ENCODE measurements at places on chromosomes 3 and 15. TPM values are rescaled to one million over a fixed set of nuclear protein-coding genes. Genes with fewer than 3 reads are reported as not detected.

DNA sequence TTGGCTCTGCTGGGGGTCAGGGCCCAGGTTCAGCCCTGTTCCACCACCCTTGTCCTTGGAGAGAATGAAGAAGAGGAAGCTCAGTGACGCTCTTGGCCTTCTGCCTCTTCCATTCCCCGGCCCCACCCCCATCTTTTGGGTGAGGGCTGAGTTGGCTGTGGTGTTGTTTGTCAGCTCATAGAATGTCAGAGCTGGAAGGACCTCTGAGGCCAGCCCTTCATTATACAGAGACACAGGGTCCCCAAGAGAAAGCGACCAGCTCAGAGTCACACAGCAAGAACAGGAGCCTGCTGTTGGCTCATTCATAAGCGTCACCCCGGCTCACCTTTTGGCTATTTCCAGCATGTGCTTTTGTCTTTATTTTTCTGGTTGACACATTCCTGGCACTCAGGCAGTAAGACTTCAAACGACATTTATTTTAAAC, 68.2 kb downstream of the AAGAB start:
- DNase-seq: peak; percentile 87

GRCh38 chr15:31266712-31267111, 59.9 kb upstream of the KLF13 start:
- DNase-seq: peak; percentile 40

DNA sequence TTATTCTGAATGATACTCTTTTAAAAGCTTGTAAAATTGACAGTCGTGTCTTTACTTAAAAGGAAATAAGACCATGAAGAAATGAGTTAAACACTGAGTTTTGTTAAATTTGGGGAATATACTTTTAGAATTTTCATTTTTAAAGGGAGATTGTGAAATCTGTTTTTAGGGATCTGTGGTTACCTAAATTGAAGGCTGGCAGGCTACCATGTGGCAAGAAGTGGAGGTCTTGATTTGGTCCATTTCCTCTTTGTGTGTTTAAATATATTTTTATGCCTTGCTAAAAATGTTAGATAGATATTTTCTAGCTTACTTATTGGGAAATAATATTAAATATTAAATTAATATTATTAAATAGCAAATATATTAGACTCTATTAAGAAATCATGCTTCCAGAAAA, 36.6 kb upstream of the SLC22A13 start:
- no peak for DNase-seq

DNA sequence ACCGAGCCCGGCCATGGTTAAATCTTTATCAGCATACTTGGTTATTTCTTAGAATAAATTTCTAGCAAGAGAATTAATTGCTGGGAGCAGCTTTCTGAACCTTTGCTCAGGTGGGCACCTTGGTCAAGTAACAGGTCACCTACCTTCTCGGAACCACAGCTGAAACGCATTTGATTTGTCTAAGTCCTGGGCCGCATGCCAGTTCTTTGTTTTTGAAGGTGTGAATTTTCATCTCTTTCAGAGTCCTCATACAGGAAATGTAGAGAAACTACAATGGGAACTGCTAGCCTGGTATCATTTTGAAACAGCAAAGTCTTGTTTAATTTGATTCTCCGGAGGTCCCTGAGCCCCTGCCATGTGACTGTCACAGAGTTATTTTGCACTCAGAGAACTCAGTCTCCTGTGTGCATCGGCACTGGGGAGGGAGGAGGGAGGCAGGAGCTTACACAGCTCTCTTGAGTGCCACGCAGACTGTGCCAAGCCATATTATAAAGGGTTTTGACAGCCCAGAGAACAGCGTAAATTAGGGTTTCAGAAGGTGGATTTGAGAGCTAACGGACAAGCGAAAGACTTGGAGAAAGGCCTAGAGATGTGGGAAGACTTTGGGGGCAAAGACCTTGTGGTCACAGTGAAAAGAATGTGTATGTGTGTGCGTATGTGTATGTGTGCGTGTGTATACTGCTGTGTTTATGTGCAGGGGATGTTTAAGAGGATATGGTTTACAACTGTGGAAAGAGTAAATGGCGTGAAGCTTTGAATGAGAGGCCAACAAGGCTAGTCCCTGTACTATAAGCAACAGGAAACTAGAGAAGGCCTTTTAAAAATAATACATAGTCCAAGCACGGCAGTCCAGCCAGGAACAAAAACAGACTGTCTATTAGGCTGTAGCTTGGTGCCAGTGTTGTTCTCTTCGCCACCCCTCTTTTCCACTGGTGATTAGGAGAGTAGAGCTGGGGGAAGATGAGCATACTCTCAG, 61.8 kb upstream of the ATP13A3 start:
- no peak for DNase-seq

- no peak for DNase-seq
These were observed 56.5 kb upstream of the RASA2 start for GRCh38 chr3:141430316-141430715.

DNA sequence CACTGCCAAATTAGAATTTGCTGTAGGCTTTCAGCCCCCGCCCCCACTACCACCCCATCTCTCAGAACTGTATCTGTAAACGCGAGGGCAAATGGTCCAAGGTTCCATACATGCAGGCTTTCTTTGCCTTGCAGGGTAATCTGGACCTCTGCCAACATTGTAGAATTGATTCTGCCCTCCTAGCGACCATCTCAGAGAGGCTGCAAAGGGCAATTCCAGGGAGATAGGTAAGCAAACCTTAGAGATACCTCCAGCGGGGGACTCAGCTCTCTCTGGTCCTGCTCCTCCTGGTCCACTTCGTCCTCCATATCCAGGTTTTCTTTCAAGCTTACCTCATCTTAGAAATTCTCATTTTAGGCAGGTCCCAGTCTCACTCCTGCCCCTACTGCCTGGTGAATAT, 64.4 kb downstream of the SLMAP start:
- no peak for DNase-seq

DNA sequence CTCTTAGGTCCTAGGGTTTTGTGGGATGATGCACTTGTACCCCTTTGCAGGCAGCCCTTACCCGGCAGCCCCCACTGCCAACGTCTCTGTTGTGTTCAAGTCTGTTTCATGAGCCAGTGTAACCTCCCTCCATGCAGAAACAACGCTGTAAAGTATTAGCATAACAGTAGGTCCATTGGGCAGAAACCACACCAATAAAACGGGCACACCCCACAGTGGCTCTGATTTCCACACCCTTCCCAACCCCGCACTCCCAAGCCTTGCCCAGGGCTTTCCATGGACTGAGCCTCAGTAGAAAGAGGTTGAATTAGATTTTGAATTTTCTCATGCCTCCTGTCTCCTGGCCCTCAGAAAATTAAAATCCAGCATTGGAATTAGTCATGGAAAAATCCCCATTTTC, 124.5 kb downstream of the CACNA1D start:
- no peak for DNase-seq

GRCh38 chr3:115503394-115503793, 119.9 kb upstream of the GAP43 start:
- DNase-seq: no peak

DNA sequence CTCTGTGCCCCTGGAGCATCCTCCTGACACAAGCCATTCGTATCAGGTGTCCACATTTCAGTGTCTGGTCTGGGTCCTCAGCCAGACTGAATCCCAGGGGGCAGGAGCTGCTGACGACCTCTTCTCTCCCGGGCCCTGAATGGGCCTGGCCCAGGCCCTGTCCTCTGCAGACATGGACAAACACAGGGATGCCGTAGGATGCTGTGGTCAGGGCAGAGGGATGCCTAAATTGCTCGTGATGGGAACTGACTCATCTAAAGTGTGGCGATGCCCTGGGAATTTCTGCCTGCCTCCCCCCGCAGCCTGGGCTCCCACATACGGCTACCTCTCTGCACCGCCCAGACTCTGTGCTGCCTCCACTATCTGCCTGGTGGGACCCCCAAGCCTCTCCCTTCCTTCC, 58.5 kb upstream of the CTSH start:
- DNase-seq: no peak

GRCh38 chr3:184691397-184692231, 20.2 kb downstream of the MAGEF1 start:
- DNase-seq: no peak

GRCh38 chr3:149003653-149004305, 12.4 kb downstream of the GYG1 start:
- no peak for DNase-seq

- no peak for DNase-seq
These were observed 397.6 kb upstream of the PLSCR5 start for GRCh38 chr3:147002721-147003120.

DNA sequence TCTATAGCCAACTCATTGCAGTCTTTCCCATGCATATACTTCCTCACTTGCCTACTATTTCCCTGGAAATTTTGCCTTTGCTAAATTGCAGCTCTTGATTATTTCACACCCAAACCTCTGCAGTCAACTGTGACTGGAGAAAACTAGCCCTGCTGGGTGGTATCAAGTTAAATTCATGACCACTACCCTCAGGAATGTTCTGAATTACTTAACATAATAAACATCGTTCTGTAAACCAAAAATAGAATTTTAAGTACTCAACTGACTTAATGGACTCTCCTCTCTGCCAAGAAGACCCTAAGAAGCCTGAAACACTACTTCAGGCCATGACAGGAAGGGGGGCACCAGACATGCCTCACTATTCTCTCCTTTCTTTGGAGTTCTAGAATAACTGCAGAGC, 1278.0 kb upstream of the GBE1 start:
- no peak for DNase-seq

GRCh38 chr3:31462050-31462569, 70.6 kb upstream of the STT3B start:
- DNase-seq: no peak

- DNase-seq: peak; percentile 14
These were observed 44.3 kb upstream of the FLNB start for GRCh38 chr3:57963811-57964346.

DNA sequence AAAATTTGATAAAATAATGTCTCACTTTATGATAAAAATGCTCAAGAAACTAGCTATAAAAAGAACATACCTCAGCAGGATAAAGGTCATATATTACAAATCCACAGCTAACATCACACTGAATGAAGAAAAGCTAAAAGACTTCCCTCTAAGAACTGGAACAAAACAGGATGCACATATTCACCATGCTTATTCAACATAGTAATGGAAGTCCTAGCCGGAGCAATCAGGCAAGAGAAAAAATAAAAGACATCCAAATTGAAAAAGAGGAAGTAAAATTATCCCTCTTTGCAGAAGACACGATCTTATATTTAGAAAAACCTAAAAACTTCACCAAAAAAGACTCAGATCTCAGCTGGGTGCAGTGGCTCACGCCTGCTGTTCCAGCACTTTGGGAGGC, 34.0 kb downstream of the SENP7 start:
- DNase-seq: no peak

GRCh38 chr3:160883373-160883772, 127.3 kb downstream of the PPM1L start:
- DNase-seq: no peak

DNA sequence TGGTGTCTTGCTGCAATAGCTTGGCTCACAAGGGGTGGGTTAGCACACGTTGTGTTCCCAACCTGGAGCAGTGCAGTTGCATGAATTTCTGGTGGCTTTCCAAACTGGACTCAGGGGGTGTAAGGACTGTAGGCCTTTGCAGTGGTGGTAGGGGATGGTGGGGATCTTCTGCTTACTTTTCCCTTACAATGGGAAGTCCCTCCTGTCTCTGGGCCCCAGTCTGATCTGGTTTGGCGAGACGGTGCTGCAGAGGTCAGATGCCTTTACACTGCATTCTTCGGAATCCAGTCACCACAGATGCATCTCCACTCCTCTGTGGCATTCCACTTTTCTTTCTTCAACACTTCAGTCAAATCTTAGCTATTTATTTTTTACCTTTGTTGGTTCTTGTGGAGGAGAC, 132.1 kb downstream of the DOCK3 start:
- no peak for DNase-seq

GRCh38 chr3:25663347-25663868, 1.3 kb downstream of the TOP2B start:
- DNase-seq: no peak

GRCh38 chr15:97706059-97706458, 254.4 kb upstream of the ARRDC4 start:
- DNase-seq: no peak

- DNase-seq: no peak
These were observed 307.9 kb upstream of the CBLB start for GRCh38 chr3:106176734-106177133.

DNA sequence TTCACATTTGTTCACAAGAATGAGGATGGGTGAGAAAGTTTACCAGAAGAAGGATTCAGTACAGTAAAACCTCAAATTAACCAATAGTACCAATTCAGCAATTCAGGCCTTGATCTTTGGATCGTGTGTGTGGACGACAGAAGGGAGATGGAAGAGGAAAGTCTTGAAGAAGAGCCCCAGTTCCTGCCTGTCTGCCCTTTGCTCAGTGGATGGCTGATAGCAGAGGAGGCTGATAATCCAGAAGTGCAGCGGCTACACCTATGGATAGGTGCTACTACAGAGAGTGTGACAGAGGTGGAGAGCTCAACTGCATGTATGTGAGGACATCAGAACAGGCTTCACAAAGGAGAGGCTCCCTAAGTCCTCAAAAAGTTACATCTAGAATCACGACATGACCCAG, 29.2 kb upstream of the PLXND1 start:
- DNase-seq: no peak

GRCh38 chr3:26205475-26205874, 415.6 kb downstream of the OXSM start:
- no peak for DNase-seq

GRCh38 chr3:185896636-185897035, 41.2 kb downstream of the TRA2B start:
- DNase-seq: no peak

- DNase-seq: no peak
These were observed 1.6 kb downstream of the GP9 start for GRCh38 chr3:129061888-129062834.

GRCh38 chr3:132616780-132617179, 19.7 kb downstream of the ACKR4 start:
- DNase-seq: no peak

DNA sequence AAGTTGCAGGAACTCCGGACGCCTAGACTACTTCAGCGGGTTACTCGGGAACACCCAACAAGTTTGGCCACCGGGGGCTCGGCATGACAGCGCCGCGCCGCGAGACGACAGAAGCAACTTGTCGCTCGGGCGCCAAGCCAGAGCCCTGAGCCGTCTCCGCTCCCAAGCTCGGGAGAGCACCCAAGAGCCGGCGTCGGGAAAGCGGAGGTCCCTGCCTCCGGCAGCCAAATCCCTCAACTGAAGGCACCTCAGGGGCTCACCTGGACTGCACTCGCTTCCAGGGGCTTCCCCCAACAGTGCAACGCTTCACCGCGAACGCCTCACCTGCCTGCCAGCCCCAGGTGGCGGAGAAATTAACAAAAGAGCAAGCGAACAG, 640 bp downstream of the MB21D2 start:
- DNase-seq: peak; percentile 86

BFSP2 gene
- not detected for total RNA-seq

CPNE9 gene
- total RNA-seq: not detected

ALDH1A2 gene
- total RNA-seq: 9.7 TPM

TMCO5A gene
- total RNA-seq: not detected

AHSG gene
- not detected for total RNA-seq

P2RY1 gene
- 9.5 TPM for total RNA-seq

RPN1 gene
- 96.8 TPM for total RNA-seq

All from Right ventricle myocardium superior (tissue), 1 donor.